ENCODE measurements at places on chromosomes 7 and 10. TPM values are rescaled to one million over a fixed set of nuclear protein-coding genes. Genes with fewer than 3 reads are reported as not detected.

The CFAP43 gene
- 1.1 TPM for total RNA-seq

The CROT gene
- total RNA-seq = 30.4 TPM

The FRMPD2 gene
- total RNA-seq = not detected

The HOXA9 gene
- not detected for total RNA-seq

DNA sequence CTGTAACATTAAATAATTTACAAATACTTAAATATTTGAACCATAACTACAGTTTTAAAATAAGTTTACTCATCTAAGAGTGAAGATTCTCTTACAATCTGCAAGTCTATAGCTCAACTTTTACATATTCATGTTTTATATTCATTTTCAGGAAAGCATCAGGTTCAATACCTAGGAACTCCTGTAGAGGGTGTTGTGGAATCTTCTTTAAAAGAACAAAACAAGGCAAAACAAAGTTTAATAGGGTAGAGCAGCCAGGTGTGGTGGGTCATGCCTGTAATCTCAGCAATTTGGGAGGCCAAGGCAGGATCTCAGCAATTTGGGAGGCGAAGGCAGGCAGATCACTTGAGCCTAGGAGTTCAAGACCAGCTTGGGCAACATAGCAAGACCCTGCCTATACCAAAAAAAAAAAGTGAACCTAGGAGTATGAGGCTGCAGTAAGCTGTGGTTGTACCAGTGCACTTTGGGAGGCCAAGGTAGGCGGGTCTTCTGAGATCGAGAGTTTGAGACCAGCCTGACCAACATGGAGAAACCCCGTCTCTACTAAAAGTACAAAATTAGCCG lies 45.1 kb downstream of the ST8SIA6 start:
- no peak for DNase-seq

DNA sequence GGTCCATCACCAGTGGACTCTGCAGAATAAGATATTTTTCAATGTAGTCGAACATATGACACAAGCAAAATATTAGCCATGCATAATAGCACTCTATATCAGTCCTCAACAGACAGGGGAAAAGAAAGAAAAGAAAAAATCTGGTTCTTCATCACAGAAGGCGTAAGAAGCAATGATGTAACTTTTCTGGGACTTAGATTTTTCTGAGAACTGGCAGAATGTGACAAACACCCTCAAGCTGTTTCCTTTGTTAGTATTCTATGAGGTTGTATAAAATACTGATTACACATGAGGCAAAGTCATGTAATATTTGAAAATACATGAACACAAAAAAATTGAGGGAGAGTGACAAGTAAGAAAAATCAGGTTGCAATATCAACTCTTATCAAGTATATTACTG lies 84.9 kb downstream of the CNOT4 start:
- DNase-seq = no peak

DNA sequence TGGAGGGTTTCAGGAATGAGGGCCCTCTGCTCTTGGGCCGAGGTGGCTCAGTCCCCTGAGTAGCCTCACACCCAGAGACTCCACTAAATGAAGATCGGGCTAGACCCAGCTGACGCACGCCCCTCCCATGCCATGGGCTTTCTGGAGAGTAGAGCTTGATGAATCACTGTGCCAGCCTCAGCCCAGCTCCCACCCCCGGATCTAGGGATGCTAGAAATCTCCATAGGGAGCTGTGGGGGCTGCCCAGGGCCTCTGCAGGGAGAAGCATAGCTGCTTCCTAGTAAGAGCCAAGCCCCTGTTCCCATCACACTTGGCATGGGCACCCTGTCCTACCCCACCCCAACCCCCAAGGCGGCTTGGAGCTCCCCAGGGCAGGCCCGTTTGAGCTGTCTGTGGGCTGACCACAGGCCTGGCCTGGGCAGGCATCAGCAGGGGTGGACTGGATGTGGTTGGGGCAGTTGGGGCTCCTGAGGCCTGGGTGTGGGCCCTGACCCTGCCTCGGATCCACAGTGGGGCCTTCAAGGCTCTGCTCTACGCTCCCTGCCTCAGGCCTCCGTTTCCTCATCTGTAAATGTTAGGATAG lies 121.2 kb downstream of the ZMIZ1 start:
- no peak for DNase-seq

DNA sequence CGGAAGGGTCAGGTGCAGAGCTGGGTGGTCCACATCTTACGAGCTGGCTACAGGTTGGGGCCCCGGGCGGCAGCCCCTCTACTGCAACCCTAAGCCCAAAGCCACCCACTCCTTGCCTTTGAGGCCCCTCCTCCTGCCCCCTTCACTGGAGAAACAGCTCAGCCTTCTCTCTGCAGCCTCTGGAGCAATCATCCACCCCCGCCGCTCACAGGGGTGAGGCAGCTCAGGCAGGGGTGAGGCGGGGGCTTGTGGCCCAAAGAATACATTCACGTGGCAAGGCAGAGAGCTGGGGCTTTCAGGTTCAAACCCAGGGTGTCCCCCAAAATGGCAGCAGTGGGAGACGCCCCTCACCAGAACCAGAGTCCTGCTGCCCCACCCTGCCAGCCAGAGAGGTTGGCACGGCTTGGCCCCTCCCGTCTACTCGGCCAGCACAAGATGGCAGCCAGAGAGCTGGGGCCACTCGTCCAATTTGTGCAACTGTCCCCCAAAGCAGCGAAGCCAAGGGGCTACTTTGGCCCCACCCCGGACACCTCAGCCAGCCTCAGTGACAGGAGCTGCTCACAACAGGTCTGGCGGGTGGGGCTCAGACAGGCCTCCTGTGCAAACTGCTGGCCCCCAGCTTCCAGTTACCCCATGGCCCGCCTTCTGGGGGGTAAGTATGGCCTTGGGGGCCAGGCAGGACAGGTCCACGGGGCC lies 7.2 kb downstream of the GNB2 start:
- DNase-seq = no peak

DNA sequence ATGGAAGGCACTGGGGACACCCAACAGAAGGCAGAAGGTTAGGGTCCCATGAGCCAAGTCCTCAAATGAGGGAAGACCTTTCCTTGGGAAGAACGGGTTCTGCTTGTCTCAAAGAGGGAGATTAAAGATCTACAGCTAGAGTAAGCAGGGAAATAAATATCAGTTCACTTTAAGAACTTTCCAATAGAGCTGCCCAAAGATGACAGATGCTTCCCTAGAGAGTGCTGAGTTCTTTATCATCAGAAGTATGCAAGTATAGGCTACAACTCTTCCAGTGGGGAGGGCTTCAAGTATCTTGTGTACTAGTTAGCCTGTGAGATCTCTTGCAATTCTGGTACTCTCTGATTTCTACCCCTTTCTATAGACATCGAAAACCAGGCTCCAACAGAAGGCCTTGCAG lies 39.4 kb downstream of the EMX2 start:
- DNase-seq = no peak

- DNase-seq = no peak
Measured at GRCh38 chr7:44678101-44678470, 70.6 kb upstream of the ZMIZ2 start.

DNA sequence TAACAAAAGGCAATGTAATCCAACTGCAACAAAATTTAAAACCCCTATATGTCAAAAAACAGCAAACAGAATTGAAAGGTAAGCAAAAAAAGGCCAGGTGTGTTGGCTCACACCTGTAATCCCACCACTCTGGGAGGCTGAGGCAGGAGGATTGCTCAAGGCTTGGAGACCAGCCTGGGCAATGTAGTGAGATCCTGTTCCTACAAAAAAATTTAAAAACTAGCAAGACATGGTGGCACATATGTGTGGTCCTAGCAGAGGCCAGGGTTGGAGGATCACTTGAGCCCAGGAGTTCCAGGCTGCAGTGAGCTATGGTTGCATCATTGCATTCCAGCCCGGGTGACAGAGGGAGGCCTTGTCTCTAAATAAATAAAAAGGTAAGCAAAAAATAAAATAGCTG lies 212.1 kb upstream of the KLF14 start:
- no peak for DNase-seq

GRCh38 chr7:148828965-148829364 lies 55.1 kb downstream of the EZH2 start:
- no peak for DNase-seq

DNA sequence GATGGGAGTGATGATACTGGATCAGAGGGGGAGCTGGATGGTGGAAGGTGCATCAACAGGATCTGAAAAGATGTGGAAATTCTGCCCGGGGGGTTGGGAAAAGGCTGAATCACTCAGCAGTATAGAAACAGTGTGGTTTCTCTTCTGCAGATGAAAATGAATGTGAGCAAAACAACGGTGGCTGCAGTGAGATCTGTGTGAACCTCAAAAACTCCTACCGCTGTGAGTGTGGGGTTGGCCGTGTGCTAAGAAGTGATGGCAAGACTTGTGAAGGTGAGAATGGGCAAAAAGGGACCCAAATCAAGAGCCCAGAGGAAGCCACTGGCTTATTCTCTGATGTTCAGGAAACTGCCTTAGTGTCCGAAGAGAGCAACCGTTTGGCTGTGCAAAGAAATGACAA lies 12.9 kb downstream of the OIT3 start:
- no peak for DNase-seq

DNA sequence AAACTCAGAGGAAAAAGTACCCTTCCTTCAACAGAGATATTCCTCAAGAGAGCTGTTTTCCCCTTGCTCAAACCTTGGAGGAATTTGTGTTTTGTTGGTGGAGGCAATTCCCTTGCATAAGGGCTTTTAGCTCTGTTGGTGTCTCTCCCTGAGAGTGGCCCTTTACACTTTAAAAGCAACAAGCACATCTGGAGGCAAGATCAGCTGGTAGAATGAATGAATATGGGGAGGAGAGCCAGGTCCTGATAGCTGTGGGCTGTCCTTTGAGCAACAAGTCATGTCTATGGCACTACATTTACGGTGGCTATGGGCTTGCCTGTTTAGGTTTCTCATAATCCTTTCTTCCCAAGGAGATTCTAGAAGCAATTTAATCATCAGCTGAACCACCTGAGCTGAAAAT lies 384.0 kb downstream of the SORCS3 start:
- no peak for DNase-seq

DNA sequence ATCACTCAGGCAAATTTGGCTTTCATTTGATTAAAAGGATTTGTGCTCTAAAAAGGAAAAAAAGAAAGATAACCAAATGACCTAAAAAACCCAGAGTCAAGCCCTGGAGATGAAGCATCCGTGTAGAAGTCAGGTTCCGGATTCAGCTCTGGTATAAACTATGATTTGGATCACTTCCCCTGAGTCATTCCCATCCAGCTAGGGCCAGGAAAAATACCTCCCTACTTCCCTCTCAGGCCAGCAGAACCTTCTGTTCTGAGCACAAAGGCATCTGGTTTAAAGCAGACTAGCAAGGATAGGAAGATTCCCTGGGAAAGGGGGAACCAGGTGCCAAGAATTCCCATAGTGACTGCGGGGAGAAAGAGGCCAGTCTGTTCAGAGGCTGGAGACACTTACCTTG lies 25.7 kb upstream of the NDST2 start:
- DNase-seq = no peak
